ENCODE measurements at places on chromosomes 7 and 10. TPM values are rescaled to one million over a fixed set of nuclear protein-coding genes. Genes with fewer than 3 reads are reported as not detected.

XPNPEP1 gene
- total RNA-seq: 123 TPM

FGL2 gene
- not detected for total RNA-seq

CABCOCO1 gene
- 1.2 TPM for total RNA-seq

MDFIC gene
- 20.7 TPM for total RNA-seq

SEPHS1 gene
- total RNA-seq: 50.1 TPM

NPSR1 gene
- total RNA-seq: not detected

PI4K2A gene
- total RNA-seq: 10.8 TPM

C7orf57 gene
- 0.06 TPM for total RNA-seq

CAV1 gene
- 210 TPM for total RNA-seq

CEP55 gene
- 69.9 TPM for total RNA-seq
